IgD-negative memory B cell (primary cell): ENCODE measurements at places on chromosomes 16 and 17. TPM values are rescaled to one million over a fixed set of nuclear protein-coding genes. Genes with fewer than 3 reads are reported as not detected.

Gene MAP3K14
- polyA plus RNA-seq, result 31.5 TPM

Gene HS3ST6
- polyA plus RNA-seq, result not detected

Gene FAM171A2
- 0.06 TPM for polyA plus RNA-seq

Gene KIF2B
- polyA plus RNA-seq, result not detected

Gene C16orf95
- 1.0 TPM for polyA plus RNA-seq

Gene TMEM235
- not detected for polyA plus RNA-seq
